T-helper 9 cell (primary cell): ENCODE measurements at places on chromosomes 7 and 10.

GRCh38 chr7:68245688-68246087 lies 1249.1 kb downstream of the TYW1 start:
- no peak for DNase-seq

- no peak for DNase-seq
Observed at GRCh38 chr10:107814865-107815487, 650.5 kb upstream of the SORCS1 start.

GRCh38 chr7:86939197-86939814 lies 120.1 kb downstream of the ELAPOR2 start:
- DNase-seq = peak; percentile 6

- no peak for DNase-seq
Observed at GRCh38 chr7:43679210-43680068, 49.9 kb downstream of the COA1 start.

- DNase-seq = no peak
Observed at GRCh38 chr10:32961895-32962369, 3.9 kb upstream of the ITGB1 start.

GRCh38 chr7:157211690-157212089 lies 73.0 kb downstream of the UBE3C start:
- no peak for DNase-seq
